ENCODE measurements at places on chromosomes 11 and 22.
A peak's percentile ranks its signal among the peaks of the same experiment; 100 is the strongest.

- DNase-seq = no peak
Measured at GRCh38 chr11:12269446-12270214, 107.7 kb upstream of the PARVA start.

GRCh38 chr11:106691807-106692365 lies 326.4 kb downstream of the GUCY1A2 start:
- no peak for DNase-seq

DNA sequence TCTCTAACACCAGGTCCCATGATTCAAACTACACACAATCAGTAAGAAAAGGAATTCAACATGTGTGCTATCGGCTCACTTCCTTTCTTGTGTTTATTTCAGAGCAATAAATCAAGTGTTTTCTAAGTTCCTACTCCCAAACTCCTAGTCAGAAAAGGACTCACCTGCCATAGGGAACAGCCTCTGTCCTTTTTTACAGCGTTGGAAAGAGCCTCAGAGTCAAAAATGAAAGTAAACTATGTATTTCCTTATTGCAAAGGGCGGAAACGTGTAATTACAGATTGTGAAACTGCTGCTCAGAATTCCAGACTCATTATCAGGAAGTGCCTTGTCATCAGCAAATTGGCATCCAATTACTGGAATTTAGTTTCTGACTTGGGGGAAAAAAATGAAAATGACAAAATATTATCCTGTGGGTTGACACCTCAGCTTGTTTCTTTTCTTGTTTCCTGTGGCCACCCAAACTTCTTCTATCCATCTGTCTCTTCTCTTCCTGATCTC lies at the start of gene CASP4:
Gene CASP4, minus strand, starts transcription at position 220 of the 501 bp plus-strand sequence. Its CDS starts 49 bp downstream, at position 171.
- peak; percentile 57 for DNase-seq

- DNase-seq = no peak
Measured at GRCh38 chr22:38214302-38215056, 12.7 kb downstream of the MAFF start.

- peak; percentile 22 for DNase-seq
Measured at GRCh38 chr22:42294034-42294985, 23.9 kb upstream of the TCF20 start.

DNA sequence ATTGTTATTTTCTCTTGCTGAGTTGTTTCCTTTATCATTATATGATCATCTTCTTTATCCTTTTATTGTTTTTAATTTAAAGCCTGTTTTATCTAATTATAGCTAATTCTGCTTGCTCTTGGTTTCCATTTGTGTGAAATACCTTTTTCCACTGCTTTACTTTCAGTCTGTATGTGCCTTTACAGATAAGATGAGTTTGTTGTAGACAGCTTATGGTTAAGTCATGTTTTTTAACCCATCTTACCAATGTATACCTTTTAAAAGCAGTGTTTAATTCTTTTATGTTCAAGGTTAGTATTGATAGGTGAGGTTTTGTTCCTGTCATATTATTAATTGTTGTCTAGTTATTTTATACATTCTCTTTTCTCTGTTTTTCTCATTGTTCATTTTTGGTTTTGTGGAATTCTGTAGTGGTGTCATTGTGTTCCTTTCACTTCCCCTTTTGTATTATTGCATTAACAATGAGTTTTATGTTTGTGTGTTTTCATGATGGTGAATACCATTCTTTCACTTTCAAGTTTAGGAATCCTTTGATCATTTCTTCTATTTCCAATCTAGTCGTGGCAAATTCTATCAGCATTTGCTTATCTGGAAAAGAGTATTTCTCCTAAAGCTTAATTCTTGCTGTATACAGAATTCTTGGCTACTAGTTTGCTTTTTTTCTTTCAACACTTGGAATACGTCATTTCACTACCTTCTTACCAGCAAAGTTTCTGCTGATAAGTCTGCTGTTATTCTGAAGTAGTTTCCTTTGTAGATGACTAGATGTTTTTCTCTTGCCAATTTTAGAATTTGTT lies 21.8 kb downstream of the OR5AN1 start:
- DNase-seq = no peak

DNA sequence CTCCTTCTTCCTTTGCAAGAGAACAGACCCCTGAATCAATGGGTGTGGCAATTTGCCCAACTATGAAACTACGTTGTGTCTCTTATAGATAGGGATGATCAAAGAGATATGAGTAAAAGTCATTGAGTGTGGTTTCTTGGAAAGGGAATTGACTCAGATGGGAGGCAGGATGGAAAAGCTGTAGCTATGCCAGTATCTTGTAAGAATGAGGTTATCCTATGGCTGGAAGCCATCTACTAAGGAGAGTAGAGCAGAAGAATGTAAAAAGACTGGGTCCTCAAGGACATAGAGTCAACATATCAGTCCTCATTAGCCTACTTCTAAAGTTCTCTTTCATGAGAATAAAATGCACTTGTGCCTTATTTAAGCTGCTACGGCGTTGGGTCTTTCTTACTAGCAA lies 78.9 kb upstream of the POU2AF2 start:
- no peak for DNase-seq
